IPS DF 6.9 (cell line): ENCODE measurements at places on chromosomes 16 and 17.

DNA sequence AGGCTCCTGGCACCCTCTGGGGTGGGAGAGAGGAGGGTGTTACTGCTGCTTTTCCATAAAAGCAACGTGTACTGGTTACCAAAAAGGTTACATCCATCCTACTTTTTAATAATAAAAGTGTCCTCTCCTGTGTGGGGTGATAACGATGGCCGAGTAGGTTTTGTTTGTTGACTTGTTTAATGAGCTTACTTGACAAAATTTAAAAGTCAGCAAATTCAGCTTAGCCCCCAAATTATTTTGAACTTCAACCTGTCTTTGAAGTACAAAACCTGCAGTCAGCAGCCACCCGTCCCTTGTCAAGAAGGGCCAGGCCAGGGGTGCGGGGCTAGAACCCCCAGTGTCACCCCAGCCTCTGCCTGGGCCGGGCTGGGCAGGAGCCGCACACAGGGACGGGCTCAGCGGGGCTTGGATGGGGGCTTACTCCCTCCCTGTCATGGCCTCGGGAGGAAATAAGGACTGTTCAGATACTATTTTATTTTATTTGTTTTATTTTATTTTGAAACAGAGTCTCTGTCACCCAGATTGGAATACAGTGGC, 103.9 kb upstream of the CHMP6 start:
- DNase-seq = no peak

GRCh38 chr17:1713878-1714426, 3.8 kb upstream of the TLCD2 start:
- no peak for DNase-seq

DNA sequence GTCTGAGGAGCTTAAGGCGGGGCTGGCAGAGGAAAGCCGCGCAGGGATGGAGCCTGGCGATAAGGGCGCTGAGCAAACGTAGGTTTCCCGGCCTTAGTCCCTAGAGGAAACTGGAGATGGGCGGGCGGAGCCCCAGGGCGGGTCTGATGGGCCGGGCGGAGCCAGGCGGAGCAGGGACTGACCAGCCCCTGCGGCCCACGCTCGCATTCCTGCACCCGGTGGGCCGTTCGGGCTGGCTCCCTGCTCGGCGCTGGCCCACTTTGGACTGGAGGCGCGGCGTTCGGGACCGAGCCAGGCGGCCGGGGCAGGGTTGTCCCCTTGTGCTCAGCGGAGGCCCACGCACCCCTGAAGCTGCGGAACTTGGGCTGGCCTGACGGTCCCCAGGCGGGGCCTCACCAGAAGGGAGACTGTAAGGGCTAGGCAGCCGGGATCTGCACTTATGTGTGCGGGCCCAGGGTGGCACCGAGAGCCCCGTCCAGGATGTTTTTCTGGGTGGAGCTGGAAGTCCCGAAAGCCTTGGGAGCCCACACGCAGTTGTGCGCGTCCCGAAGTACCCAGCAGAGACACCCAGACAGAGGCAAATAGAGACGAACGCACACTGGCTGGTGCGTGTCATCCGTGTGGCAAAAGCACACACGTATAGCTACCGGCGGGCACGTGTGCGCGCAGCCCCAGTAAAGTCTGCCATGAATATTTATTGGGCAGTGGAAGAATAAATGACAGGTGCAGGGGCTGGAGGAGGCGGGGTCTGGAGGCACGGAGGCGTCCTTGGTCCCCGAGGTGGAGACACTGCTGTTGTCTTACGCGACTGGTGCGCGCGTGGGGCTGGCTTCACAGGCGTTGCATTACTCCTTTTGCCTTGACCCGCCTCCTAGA, 1.4 kb downstream of the PYDC1 start:
- peak; percentile 86 for DNase-seq

GRCh38 chr17:9669551-9670008, 24.3 kb downstream of the USP43 start:
- no peak for DNase-seq

DNA sequence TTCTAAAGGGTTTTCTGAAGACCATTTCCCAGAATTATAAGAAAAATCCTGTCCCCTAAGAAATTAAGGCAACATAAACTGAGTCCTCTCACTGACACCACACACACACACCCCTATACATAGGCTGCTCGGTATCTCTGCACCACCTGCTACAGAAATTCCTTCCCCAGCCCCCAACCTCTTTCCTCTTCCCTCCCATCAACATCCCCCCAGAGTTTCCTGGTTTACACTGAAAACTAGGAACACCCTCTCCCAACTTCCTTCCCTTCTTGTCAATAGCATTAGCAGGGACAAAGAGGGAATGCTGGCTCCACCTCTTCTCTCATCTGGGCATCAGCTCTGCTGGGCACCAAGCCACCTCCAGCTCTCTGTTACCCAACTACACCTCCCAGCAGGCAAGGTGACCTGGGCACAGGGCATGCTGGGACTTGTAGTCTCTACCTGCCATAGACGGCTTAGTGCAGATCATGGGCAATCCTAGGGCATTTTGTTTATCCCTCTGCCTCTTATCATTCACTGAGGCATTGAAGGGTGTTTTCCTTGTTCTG, 15.7 kb downstream of the CAVIN1 start:
- DNase-seq = no peak

DNA sequence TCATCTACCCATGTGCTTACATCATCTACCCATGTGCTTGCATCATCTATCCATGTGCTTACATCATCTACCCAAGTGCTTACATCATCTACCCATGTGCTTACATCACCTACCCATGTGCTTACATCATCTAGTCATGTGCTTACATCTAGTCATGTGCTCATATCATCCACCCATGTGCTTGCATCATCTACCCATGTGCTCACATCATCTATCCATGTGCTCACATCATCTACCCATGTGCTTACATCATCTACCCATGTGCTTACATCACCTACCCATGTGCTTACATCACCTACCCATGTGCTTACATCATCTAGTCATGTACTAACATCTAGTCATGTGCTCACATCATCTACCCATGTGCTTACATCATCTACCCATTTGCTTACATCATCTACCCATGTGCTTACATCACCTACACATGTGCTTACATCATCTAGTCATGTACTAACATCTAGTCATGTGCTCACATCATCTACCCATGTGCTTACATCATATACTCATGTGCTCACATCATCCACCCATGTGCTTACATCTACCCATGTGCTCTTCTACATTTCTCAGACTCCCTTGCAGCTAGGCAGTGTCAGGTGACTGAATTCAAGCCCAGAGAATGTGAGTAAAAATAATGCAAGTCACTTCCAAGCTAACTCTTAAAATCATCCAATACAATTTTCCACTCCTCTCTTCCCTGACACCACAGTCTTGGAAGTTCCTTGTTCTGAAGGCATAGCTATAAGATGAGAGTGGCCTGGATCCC, 196.8 kb downstream of the CBLN1 start:
- no peak for DNase-seq

GRCh38 chr17:8481089-8481488, 45.4 kb downstream of the NDEL1 start:
- DNase-seq = no peak

DNA sequence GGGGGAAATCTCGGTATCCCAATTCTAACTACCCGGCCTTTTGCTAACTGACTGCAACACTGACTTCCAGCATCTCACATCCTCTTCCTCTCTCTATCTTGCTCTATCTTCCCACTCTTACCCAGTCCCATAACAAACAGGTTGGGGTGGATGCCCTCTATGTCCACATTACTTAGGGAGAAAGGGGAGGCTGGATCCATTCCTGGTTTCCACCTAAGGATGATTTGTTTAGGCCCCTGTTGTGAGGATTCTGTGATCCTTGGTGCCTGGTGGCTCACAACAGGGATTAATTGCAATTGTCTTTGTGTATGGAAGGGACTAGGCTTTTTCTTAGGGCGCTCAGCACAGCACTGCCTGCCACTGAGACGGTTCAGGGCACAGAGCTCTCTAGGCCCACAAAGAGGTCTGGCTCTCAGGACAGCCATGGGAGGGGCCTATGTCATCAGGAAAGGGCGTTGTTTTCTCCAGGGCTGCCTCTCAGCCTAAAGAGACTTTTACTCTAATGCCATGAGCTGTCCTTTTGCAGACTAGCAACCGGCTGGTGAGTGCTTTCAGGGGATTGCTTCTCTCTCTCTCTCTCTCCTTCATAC, 612.1 kb upstream of the SALL1 start:
- no peak for DNase-seq

GRCh38 chr17:77838748-77839697, 119.5 kb upstream of the TNRC6C start:
- no peak for DNase-seq

DNA sequence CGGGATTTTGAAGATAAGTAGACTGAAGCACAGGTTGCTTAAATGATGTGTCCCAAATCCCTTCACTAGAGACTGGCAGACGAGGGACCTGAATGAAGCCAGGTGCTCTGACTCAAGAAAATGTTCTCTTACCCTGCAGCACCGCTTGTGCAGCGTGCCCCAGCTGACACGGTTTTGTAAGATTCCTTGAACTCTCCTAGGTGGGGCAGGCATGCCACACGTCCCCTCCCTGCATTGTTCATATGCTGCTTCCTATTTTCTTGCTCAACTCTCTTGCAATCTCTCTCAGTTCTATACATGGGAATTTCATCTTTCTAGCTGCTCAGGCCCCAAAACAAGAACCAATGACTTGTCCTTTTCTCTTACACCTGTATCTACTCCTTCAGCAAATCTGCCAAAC, 22.1 kb upstream of the HNF1B start:
- no peak for DNase-seq

- DNase-seq = no peak
Observed at GRCh38 chr17:49944273-49944870, 24.6 kb upstream of the DLX4 start.

DNA sequence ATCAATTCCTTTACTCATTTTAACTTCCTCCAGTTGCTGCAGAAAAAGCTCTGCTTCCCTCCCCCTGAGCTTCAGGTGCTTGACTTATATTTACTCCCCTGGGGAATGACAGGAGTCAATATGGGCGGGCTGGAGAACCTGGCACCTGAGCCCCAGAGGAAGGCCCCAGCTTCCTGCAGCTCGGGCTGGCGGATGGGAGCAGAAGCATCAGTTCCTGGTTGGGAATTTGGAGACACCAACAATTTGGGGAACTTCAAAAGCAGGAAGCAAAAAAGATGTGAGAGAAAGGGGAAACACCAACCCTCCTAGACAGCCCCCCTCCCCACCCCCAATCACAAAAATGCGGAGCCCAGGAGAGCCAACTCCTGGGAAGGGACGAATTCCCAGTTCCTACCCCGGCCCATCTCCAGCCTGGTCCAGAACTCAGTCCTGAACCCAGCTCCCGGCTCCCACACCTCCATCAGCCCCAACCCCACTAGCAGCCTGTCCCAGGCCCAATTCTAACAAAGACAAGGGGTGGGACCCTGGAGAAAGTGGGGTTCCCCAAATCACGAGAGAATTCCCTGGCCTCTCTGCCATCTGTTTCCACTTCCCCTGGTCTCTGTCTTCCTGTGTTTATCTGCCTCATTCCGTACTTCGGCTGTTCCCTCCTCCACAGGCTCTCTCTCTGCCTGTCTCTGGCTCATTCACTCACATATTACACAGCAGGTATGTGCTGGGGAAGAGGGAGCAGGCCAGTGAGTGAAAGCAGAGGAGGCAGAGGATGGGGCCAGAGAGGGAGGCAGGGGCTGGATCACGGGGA, 16.2 kb upstream of the ASGR2 start:
- DNase-seq = no peak

DNA sequence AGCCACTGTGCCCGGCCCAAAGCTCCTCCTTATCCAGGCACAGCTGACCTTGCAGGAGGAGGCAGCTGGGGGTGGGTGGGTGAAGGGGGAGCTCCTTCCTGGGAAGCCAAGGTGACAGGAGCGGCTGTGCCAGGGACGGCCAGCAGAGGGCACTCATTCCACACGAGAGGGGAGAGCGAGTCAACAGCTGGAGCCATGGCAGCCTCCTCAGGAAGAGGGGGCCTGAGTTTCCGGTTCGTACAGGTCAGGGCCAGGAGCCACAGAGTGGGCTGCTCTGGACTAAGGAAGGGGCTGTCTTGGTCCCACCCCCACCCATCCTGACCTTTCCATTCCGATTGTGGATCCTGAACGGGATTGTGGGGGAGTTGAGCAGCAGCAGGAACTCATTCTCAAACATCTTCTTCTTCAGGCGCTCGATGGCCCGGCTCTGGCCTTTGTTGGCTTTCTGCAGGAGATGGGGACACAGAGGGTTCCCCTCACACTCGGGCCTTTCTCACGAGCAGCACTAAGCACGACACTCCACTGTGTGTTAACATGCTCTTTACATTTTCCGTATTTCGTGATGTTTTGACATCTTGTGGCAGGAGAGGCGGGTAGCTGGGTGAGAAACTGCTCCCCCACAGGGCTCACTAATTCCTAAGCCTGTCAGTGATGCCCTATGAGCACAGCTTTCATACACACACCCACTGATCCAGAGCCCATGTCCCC, 61.6 kb downstream of the TIMM22 start:
- DNase-seq = no peak

- DNase-seq = no peak
Observed at GRCh38 chr17:80880648-80880985, 111.0 kb upstream of the CHMP6 start.

DNA sequence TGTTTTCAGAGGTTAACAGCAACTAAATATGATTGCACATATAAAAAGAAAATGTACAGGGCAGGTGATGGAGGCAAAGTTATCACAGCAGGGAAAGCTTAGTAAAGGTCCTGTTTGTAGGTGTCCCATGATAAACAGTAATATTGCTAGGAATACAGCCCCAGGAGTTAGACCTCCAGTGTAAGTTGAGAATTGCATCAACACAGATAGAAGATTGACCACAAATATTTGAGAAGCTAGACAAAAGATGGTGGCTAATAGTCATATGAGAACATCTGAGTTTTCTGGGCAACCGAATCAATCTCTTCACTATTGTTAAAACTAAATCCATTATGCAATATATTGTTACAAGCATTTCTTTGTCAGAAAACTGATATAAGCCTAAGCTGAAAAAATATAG, 152.6 kb downstream of the CDH11 start:
- no peak for DNase-seq

DNA sequence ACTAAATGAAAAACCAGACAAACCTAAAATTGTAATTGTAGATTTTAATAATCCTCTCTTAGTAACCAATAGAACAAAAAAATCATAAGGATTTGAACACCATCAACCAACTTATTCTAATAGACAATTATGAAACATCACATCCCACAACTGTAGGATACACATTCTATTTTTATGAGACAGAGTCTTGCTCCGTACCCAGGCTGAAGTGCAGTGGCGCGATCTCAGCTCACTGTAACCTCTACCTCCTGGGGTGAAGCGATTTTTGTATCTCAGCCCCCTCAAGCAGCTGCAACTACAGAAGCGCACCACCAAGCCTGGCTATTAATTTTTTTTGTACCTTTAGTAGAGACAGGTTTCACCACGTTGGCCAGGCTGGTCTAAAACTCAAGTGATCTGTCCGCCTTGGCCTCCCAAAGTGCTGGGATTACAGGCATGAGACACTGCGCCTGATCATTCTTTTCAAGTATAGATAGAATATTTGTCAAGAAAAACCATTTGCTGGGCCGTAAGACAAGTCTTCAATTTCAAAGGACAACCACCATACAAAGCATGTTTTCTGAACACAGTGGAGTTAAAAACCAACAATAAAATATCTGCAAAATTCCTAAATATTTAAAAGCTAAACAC, 49.8 kb downstream of the CREBBP start:
- no peak for DNase-seq

- no peak for DNase-seq
Observed at GRCh38 chr16:2019518-2019920, at the start of gene NPW. NPW (plus strand) TSS chr16:2019785.

GRCh38 chr17:16371742-16372141, 9.1 kb upstream of the UBB start:
- no peak for DNase-seq
